Hepatic stellate cell (primary cell): ENCODE measurements at places on chromosomes 4 and X.

DNA sequence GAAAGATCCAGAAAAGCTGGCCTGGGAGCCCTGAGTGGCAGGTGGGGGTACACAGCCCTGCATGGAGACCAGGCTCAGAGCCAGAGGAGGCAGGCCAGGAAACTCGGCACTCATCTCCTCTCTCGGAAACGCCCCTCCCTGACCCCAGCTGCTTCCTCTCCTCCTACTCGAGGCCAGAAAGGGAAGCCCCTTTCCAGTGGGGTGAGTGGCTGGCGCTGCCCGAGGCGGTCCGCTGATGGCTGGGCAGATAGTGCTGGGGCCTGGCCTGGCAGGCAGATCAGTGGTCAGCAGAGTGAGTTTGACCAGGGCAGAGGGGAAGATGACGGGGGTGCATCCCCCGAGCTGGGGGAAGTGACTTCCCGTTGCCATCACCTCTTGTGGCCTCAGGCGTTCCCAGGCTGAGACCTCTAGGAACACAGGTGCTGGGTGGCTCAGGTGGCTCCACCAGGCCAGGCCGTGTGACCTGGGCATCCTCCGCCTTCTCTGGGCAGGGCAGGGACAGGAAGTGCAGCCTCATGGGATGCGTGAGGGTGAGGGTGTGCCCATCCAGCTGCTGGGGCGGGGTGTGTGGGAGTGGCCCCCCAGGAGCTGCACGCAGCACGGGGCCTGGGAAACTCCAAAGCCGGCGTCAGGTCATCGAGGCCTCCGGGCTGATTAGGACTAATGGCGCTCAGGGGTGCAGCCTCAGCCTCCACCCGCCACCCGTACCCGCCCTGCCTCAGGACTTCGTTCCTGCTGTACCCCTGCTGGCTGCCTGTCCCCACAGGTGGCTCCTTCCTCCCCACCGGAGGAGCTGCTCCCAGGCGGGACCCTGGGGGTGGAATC, 5.7 kb downstream of the SH3BP2 start:
- no peak for DNase-seq

GRCh38 chr4:17559709-17560048, 17.3 kb upstream of the LAP3 start:
- DNase-seq, result no peak

DNA sequence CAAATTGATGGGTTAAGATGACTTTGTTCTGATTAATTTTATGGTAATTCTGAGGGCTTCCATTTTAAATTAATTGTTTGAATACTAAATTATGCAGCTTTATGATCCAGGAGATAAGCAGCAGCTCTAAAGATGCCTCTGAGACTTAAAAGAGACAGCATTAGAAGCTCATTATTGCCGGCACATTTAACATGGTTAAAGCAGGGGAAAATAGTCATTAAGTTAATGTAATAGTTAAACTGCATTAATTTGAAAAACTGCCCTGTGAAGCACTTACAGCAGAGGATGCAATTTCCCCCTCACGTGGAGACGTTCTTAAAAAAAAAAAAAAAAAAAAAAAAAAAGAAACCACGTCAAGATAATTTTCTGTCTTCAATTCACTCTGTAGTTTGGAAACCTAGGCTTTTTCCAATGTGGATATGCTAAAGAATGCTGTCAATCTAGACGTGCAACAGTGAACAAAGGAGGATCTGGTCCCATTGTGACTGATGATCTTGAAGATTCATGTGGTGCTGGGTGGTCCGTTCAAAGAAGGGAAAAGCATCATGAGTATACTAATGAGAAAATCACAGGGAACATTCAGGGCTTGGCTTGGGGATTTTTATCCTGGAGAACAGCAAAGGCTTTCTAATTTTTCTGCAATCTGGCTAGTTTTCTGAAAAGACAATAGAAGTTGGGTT, 440.6 kb upstream of the HS3ST1 start:
- DNase-seq, result no peak

- peak; percentile 88 for DNase-seq
These were observed 3.3 kb downstream of the KLF3 start for GRCh38 chr4:38667085-38667893.

GRCh38 chr4:123343400-123344041, 53.1 kb upstream of the SPRY1 start:
- DNase-seq, result no peak

DNA sequence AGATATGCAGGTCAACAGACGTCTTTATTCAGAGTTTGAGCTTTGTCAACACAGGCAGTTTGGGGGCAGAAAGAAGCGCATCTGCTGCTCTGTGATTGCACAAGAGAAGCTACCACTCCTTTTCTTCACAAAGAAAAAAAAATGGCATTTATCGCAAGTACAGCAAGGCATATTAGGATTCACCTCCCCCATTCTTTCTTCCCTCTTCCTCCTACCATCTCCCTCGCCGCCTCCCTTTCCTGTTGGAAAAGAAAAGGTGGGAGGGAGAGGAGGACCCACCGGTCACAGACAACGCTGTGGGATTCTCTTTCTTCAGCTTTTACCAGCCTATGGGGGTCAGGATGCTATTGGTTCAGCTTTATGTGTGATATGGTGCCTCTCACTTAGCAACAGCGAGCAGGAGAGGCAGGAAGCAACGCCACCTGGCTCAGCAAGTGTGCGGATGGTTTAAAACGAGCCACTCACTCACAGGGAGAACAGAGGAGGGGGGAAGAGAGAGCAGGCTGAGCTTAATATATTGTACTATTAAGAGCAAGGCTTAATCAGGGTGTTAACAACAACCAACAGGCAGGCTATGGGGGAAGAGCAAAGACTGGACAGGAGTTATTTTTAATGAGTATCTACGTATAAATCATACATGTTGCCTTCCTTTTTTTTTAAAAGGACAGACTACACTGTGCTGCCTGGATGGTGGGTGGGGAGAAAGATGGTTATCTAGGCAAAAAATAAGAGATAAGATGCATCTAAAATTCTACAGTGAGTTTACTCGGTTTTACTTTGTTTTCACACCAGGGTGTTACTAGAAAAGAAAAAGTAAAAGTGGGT, 104.7 kb downstream of the MAML3 start:
- DNase-seq, result no peak

DNA sequence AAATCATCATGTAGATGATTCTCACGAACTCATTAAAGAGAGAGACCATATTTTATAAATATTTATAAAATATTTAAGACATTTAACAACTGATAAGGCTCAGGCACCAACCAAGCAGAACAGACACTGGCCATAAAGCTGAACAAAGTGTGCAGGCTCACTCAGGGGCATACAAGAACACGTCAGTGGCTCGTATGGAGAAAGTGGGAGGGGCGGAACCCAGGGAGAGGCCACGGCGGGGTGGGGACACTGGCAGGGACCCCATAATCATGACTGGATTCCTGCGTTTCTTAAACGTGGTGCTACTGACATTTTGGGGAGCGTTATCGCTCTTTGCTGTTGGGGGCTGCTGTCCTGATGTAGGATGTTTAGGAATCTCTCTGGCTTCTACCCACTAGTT, 31.3 kb upstream of the FAT1 start:
- DNase-seq, result no peak

GRCh38 chr4:147578051-147578476, 39.1 kb upstream of the TMEM184C start:
- peak; percentile 73 for DNase-seq

DNA sequence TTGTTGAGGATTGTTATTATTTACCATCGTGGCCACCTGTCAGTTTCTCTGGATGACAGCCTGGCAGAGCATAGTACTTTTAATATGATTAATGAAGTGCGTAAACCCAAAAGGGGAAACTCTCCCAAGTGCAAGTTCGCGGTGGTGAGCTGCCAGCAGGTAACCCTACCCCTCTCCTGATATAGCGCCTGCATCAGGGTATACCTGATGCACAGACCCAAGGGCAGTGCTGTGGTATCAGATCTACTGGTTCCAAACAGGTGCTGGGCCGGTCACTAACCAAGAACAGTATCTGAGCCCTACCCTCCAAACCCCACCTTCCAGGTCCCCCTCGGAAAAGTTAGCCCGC, 1.6 kb downstream of the RNF150 start:
- no peak for DNase-seq

DNA sequence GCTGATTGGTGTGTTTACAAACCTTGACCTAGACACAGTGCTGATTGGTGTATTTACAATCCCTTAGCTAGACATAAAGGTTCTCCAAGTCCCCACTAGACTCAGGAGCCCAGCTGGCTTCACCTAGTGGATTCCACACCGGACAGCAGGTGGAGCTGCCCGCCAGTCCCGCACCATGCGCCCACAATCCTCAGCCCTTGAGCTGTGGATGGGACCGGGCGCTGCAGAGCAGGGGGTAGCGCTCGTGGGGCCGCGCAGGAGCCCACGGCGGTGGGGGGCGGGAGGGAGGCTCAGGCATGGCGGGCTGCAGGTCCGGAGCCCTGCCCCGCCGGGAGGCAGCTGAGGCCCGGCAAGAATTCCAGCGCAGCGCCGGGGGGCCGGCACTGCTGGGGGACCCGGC, 30.7 kb downstream of the MEPE start:
- DNase-seq, result no peak

GRCh38 chr4:188819233-188819632, 680.0 kb downstream of the TRIML1 start:
- DNase-seq, result no peak

GRCh38 chr4:35493977-35494376, 750.3 kb downstream of the ARAP2 start:
- DNase-seq, result no peak

DNA sequence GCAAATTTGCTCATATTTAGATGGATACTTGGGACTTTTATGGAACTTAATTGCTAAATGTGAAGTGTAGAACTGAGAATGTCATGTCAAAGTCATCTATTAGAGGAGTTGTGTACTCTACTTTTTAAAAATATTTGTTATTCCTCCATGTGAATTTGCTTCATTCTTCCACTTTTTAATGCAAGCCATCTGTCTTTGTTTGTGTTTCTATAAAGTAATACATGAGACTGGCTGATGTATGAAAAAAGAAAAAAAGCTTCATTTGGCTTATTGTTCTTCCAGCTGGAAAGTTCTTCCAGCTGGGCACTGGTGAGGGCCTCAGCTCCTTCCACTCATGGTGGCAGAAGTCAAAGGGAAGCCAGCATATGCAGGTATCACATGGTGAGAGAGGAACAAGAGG, 114.6 kb upstream of the GRID2 start:
- DNase-seq, result no peak

DNA sequence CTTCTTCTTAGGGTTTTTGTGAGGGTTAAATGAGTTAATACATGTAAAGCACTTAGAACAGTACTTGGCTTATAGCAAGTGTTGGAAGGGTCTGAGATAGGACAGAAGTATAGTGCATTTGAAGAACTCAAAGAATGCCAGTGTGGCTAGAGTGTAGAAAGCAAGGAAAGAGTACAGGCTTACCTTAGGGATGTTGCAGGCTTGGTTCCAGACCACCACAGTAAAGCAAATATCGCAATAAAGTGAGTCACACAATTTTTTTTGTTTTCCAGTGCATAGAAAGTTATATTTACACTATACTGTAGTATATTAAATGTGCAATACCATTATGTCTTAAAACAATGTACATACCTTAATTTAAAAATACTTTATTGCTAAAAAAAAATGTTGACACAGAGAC, 41.3 kb downstream of the KIF4A start:
- DNase-seq, result no peak

DNA sequence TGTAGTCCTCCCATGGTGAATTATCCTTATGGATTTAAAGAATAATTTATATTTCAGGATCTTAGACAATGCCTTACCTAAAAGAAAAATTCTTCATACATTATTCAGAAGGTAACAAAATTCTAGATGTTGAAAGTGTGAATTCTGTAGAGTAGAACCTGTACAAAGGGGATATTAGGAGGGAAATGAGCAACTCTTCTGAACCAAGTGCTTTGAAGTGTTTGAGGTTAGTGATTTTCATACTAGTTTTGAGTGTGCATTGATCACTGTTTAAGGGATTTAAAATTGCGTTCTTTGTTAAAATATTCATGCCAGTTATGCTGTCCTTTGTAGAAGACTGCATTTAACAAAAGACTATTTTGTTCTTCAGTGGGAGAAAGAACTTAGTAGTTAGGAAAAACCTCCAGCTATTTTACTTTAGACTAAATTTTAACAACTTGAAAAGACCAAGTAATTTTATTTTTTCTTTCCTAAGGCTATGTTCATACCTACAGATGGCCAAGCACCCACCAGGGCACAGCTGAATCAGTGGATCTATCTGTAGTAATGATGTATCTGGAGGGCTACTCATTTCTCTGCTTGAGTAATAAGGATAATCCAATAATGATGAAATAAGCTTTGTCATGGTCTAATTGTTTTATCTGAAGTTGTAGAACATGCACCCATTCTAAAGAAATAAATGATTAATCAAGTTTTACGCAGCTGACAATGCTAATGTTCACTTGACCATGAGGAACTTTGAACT, 134.3 kb upstream of the RPS6KA6 start:
- DNase-seq, result no peak

GRCh38 chr4:130393231-130393630, 1297.3 kb downstream of the C4orf33 start:
- DNase-seq, result no peak

DNA sequence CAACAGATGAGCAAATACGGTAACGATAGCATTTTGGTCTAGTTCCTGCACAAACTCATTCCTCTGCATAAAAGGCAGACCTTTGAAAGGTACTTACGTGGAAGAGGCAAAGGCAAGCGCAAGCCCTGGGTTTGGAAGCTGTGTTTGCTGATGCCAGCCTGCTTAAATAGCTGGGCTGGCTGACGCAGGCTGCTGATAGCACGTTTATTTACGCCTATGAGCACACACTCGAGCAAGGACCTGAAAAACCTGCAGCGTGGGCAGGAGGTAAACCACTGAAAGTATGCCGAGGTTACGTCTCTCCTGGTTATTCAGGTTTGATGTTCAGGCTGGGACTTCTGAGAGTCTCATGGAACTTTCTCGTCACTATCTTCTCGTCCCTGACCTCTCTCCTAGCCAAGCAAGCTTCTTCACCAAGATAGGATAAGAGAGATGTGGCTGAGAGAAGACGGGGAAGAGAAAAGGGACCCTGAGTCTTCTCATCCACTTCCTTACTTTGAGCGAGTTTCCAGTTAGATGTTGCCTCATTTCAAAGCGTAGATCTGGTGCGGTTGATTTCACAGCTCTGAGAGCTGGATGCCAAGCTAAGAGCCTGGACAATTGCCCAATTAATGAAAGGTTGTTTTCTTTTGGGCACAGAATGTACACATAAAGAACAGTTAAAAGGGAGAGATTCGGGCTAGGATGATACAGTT, at the start of gene HOPX:
Gene HOPX (minus strand): TSS at position 139 of the 695 bp plus-strand sequence. CDS start 23,480 bp downstream, outside the sequence.
- no peak for DNase-seq

GRCh38 chr4:20474119-20474518, 222.4 kb downstream of the SLIT2 start:
- no peak for DNase-seq

DNA sequence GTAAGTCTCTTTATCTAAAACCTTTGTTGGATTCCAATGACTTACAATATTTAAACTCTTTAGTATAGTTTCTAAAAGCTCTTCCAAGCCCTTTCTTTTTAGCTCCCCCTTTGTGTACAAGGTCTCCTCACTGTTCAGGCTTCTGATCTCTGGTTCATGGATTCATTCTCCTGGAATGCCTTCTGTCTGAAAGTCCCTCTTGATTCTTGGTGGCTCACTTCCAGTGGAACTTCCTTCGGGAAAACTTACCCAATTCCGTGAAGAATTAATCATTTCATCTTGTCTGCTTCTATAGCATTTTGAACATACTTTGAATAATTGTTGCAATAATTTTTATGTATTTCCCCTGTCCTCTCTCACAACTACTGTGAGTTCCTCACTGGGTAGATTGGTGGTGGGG, 3.6 kb downstream of the ARHGAP24 start:
- DNase-seq, result peak; percentile 12

GRCh38 chrX:138946926-138947325, 235.4 kb upstream of the FGF13 start:
- no peak for DNase-seq

- DNase-seq, result peak; percentile 2
These were observed 105.9 kb downstream of the THOC2 start for GRCh38 chrX:123626962-123627361.
